ENCODE measurements at places on chromosomes 3 and 15.

- DNase-seq: peak; percentile 41
These were observed 408.9 kb upstream of the THBS1 start for GRCh38 chr15:39171944-39172368.

GRCh38 chr3:34066999-34067398 is 268.6 kb downstream of the PDCD6IP start:
- DNase-seq: no peak

GRCh38 chr3:150691414-150692040 is 12.2 kb downstream of the ERICH6 start:
- DNase-seq: no peak

GRCh38 chr3:87260270-87260669 is 16.1 kb downstream of the POU1F1 start:
- DNase-seq: peak; percentile 17

- no peak for DNase-seq
These were observed 1037.9 kb downstream of the EPHA3 start for GRCh38 chr3:90145094-90145860.

DNA sequence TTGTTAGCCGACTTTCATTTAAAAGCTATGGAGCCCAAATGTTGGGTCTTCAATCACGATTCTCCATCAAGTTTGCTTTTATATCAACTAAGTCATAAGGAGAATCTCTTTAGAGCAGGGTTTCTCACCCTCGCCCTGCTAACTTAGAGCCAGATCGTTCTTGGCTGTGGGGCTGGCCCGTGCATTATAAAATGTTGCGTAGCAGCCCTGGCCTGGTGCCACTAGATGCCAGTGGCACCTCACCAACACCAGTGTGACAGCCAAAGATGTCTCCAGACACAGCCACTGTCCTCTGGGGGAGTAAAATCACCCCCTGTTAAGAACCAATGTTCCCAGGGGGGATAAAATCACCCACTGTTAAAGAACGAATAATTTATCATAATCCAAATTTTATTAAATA is 226.1 kb downstream of the OCA2 start:
- DNase-seq: no peak

- DNase-seq: no peak
These were observed 289.9 kb downstream of the SATB1 start for GRCh38 chr3:18135060-18135814.

DNA sequence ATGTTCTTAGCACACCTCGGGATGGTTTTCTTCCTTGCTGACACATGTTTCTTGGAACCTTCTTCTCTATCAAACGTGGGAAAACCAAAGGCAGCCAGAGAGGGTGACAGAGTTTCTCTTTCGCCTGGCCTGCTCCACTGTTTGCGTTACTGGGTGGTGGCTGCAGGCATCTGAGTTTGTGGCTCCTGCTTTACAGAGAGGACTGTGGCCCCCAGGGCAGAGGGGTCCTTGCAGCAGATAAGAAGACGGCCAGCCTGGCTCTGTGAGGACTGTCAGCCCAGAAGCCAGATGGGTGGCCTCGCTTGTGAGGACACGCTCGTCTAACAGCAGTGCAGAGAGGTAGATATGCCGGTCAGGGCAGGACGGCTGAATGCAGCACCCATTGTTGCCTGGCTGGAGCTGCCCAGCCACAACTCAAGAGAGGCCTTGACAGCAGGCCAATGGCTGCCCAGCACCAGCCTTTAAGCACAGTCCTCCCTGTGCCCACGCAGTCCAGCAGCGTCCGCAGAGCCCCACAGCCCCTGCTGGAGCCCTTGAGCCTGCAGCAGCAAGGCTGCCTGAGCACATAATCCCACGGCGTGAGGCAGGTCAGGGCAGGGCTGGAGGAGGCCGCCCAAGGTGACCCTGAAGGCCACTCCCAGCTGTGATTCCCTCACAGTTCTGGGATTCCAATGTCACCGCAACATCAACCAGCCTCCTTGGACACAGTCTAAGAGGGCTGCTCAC is 15.0 kb upstream of the SPTBN5 start:
- DNase-seq: no peak

- DNase-seq: no peak
These were observed 457.8 kb downstream of the IL5RA start for GRCh38 chr3:2652386-2652785.

DNA sequence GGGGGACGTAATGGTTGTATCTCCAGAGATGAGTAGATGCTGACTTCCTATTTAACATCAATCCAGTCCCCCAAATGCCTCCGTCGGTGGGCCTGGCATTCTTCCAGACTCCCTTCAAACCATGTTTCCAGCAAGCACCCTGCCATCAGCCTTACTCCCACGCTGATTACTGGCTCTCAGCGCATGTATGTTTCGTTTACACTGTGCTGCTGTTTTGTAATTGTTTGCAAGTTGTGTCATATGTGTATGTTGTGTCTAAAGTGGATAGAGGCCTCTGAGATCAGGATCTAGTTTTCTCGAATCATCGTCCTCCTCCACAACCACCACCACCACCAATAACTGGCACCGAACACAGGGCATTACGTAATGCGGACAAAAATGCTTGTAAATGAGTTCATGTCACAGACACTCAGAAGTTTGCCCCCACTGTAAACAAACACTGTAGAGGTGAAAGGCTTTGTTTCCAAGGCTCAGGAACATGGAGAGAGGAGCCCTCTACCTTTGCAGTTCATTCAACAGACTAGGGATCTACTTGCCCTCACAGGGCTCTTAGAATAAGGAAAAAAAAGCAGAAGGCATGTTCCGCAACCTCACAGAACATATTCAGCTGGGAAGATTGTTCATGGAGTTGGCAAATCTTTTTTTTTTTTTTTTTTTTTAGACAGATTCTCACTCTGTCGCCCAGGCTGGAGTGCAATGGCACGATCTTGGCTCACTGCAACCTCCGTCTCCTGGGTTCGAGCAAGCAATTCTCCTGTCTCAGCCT is 46.1 kb upstream of the SEMA4B start:
- no peak for DNase-seq

GRCh38 chr3:126358038-126358815 is 1.0 kb upstream of the KLF15 start:
- no peak for DNase-seq

DNA sequence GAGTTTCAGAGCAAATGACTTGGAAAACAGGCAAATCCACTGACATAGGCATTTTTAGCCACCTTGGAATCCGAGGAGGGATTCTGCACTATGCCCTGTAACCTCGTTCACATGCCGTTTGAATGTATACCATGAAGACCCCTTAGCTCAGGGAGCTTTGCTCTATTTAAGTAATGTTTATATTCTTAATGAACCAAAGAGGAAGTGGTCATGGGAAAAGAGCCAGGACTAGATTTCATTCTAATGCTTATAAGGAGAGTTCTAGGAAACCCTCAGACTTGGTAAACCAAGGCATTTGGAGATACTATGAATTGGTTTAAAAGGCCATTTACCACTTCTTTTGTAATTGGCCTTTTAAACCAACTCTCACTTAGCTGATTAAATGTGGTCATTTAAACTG is 178.9 kb downstream of the IGF1R start:
- DNase-seq: no peak

DNA sequence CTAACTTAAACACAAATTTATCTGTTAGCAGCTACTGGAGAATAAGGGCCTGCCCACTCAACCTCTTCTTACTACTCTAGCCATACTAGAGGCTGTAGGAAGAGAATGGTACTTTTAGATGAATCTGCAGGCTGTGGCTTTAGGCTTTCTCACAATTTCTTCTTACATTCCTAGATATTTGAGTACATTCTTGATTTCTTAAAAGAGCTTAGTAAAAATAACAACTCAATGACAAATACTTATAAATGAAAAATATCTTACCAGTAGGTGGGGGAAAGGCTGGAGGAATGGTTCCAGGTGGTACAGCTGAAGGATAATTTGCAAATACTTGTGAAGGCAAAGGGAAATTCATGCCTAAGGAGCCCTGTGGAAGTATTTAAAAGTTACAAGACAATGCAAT is 92.9 kb upstream of the GK5 start:
- DNase-seq: no peak

GRCh38 chr15:59322056-59322759 is 50.5 kb downstream of the MYO1E start:
- no peak for DNase-seq

GRCh38 chr3:141391298-141391990 is 23.1 kb downstream of the ZBTB38 start:
- no peak for DNase-seq

- DNase-seq: no peak
These were observed 95.5 kb downstream of the CACNA2D3 start for GRCh38 chr3:54217828-54218227.

DNA sequence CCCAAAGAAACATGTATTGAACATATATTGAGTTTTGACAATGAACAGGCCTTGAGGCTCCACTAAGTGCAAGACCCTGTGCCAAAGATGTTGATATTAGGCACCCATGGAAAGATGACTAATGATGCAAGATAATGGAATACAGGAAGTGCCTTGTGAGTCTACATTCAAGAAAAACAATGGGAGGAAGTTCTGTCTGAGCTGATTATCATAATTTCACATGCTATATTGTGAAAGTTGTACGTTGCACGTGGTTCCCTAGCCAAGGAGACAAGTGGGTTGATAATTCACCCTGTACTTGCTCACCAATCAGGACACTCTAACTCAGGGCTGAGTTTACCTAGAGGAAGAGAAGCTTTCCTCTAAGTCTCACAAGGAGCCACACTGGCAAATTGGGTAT is 186.9 kb upstream of the STAC start:
- no peak for DNase-seq

DNA sequence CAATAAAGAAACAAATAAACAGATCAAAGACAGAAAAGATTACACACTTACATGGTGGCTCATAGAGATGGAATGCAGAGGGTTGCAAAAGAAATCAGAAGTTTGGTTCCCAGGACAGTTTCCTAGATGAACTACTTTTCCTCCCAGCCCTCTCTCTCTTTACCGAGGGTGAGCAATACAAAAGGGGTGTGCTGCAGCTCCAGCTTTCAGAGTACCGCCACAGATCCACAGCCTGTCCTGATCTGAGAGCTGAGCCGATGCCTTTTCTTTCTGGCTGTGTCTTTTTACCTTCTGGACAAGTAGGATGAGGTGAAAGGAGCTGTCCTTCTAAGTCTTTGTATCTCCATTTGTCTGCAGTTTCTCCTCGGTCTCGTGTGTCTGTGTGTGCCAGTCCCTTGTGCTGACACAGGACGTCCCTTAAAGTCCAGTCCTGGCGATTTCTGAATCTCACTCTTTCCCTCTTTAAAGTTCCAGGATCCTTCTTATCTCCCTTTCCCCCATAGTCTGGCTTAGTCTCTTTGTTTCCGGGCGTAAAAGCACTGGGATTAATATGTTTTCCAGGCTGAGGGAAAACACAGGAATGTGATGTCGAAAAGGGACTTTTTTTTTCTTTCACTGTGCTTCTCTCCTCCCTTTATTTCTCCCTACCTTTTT is 540 bp downstream of the CCDC80 start:
- DNase-seq: no peak

DNA sequence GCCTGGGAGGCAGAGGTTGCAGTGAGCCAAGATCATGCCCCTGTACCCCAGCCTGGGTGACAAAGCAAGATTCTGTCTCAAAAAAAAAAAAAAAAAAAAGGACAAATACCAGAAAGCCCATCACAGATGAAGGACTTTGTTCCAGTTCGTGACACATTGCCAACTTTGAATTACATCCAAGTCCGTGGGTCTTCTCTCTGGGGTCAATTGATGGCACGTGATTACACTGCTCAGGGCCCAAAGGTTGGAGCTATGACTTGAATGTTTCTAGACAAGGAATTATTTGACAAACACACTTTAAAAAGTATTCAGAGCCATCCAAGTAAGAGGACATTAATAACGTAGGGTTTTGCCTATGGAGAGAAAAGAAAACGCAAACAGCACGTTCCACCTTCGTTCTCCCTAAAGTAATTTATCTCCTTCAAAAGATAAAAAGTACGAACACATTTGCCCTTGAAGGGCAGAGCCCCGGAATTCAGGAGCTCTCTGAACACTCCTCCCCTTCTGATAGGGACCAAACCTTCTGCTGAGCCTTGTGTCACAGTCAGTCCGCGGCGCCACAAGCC is 31.3 kb upstream of the ST3GAL6 start:
- no peak for DNase-seq

DNA sequence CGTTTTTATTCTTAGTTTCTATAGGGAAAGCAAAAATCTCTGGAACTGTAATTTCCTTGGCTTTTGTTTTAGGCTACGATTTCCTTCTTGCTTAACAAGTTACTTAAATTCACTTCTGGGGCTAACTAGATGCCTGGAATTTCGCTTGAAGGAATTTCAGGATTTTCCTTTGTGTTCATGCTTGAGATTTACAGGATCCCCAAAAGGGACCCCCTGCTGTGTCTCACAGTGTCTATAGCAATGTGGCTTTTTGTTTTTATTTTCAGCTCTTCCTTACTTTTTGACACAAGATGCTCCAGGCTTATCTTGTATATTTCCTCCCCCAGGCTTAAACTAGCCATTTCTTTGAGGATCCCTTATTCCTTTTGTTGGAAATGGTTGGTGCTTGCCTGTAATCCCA is 95.5 kb upstream of the DPPA4 start:
- no peak for DNase-seq

DNA sequence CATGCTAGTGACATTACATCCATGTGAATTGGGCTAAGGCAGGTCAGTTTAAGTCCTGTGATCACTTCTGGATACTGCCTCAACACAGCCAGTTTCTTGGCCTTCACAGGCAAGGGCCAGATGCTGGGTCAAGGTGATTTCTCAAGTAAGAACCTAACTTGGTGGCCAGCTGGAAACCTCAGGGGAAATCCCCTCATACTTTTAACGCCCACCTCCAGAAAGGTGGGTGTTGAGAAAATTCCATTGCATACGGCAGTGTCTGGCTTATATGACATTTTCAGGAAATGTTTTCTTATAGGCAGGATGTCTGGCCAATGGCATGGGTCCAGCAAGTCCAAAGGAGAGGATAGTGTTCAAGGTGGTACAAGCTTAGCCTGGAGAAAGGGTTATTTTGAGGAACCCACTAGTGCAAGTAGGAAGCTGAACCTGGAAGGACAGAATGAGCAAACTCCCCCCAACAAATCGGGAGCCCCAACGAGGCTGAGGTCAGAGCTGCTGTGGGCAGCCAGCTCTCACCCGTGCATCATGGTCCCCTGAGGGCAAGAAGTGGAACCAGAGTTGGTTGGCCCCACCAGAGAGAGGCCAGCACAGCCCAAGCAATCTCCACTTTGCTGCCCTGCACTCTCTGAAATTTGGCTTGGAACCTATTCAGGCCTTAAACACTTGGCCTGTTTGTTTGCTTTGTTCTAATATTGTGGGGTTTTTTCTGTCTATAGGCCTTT is 135.4 kb downstream of the PDE8A start:
- DNase-seq: no peak

DNA sequence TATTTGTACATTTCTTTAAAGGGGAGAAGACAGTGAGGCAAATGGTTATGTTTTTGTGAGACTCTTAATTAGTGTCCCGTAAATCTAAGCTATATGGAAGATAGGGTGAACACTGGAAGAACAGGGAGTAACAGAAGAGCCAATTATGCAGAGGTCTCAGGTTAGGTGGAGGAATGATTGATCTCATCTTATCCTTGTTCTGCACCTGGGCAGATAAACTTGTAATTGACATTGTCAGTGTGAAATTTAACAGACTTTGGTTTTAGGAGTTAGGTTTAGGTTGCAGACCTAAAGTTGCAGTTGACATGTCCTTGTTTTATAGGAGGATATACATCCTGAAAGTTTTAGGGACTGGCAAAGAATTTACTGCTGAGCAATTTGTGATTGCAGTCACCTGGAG is 3.1 kb upstream of the TWF2 start:
- no peak for DNase-seq

GRCh38 chr15:54150255-54150654 is 172.0 kb downstream of the UNC13C start:
- DNase-seq: no peak

Measured in activated naive CD8-positive, alpha-beta T cell treated with anti-CD3 and anti-CD28 coated beads for 36 hours (primary cell).